ENCODE measurements at places on chromosomes 7 and 10. TPM values are rescaled to one million over a fixed set of nuclear protein-coding genes. Genes with fewer than 3 reads are reported as not detected.

GRCh38 chr7:82443036-82443546 lies 486 bp downstream of the CACNA2D1 start:
- no peaks in the 10 kb centered on the region for H3K4me1 ChIP-seq
- H3K27me3 ChIP-seq, result no peaks in the 10 kb centered on the region
- no peak for DNase-seq
- H3K36me3 ChIP-seq, result no peaks in the 10 kb centered on the region
- H3K27ac ChIP-seq, result peak overlapping the region; percentile 83
- H3K4me3 ChIP-seq, result peak overlapping the region; percentile 86

- H3K27me3 ChIP-seq, result no peaks in the 10 kb centered on the region
- no peak overlapping the region for H3K27ac ChIP-seq
- no peaks in the 10 kb centered on the region for H3K36me3 ChIP-seq
- no peak for DNase-seq
Measured at GRCh38 chr7:141363748-141364147, 187.5 kb upstream of the AGK start.

- H3K27ac ChIP-seq, result no peak overlapping the region
- H3K4me3 ChIP-seq, result no peak overlapping the region
- no peaks in the 10 kb centered on the region for H3K4me1 ChIP-seq
- no peaks in the 10 kb centered on the region for H3K27me3 ChIP-seq
- no peak for DNase-seq
Measured at GRCh38 chr10:15486404-15486803, 115.3 kb upstream of the FAM171A1 start.

The SLC26A4 gene
- 0.60 TPM for total RNA-seq

DNA sequence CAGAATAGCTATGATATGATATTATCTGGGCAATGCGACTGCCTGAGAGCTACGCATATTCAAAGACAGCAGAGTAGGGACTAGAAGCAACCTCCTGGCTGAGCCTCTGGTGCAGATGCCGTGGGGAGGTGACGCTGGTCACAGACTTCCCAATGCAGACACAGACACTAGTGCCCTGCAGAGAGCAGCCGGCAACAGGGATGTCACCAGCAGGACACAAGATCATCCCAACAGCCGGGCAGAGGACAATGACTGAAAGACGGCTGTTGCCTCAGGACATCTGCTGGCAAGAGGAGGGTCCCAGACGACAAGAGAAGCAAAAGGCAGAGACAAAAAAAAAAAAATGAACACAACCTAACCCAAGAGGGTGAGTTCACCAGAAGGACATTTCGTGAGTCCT lies 104.6 kb downstream of the CALN1 start:
- no peaks in the 10 kb centered on the region for H3K36me3 ChIP-seq
- H3K4me1 ChIP-seq, result no peaks in the 10 kb centered on the region
- no peaks in the 10 kb centered on the region for H3K27me3 ChIP-seq
- no peak overlapping the region for H3K4me3 ChIP-seq
- no peak for DNase-seq
- no peak overlapping the region for H3K27ac ChIP-seq

The NOS3 gene
- total RNA-seq, result 20.3 TPM

The PIK3CG gene
- 8.4 TPM for total RNA-seq

The H2BK1 gene
- total RNA-seq, result not detected

- H3K4me1 ChIP-seq, result no peaks in the 10 kb centered on the region
- H3K27ac ChIP-seq, result no peak overlapping the region
- no peak overlapping the region for H3K4me3 ChIP-seq
- no peaks in the 10 kb centered on the region for H3K27me3 ChIP-seq
- H3K36me3 ChIP-seq, result no peaks in the 10 kb centered on the region
- no peak for DNase-seq
Measured at GRCh38 chr10:130812381-130813148, 499.0 kb downstream of the TCERG1L start.
